ENCODE measurements at places on chromosomes 2 and 18.

DNA sequence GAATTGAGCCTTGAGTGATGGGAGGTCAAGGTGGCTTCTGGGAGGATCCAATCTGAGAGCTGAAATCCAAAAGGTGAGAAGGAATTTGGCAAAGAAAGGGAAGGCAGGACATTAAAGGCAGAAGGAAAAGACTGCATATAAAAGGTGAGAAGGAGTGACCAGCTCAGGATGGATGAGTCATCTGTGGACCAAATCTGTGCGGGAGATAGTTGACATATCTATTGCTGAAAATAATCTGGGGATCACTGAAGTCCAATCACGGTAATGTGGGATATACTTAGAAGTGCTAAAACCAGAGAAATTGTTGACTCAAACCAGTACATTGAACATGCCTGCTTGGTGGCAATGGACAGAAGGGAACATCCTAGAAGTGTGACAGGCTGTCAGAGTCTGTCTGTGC is 8.0 kb upstream of the PTPN4 start:
- no peak for DNase-seq

DNA sequence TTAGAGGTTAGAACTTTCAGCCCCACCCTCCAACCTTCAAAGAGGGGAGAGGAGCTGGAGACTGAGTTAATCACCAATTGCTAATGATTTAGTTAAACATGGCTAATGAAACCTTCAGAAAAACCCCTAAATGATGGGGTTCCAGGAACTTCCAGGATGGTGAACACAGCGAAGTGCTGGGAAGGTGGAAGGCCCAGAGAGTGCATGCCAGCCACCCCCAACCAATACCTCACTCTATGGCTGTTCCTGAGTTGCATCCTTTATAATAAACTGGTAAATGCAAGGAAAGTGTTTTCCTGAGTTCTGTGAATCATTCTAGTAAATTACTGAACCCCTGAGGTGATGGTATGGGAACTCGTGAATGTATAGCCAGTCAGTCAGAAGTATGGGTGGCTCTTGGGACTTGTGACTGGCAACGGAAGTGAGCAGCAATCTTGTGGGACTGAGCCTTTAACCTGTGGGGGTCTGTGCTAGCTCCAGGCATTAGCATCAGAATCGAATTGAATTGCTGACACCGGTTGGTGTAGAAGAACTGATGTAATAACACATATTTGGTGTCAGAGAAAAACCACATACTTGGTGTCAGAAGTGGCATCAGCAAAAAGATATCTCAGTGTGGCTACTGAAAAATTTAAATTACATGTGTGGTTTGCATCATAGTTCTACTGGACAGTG is 37.4 kb downstream of the NPHP1 start:
- DNase-seq = no peak

GRCh38 chr2:132468821-132469675 is 52.4 kb downstream of the GPR39 start:
- no peak for DNase-seq

DNA sequence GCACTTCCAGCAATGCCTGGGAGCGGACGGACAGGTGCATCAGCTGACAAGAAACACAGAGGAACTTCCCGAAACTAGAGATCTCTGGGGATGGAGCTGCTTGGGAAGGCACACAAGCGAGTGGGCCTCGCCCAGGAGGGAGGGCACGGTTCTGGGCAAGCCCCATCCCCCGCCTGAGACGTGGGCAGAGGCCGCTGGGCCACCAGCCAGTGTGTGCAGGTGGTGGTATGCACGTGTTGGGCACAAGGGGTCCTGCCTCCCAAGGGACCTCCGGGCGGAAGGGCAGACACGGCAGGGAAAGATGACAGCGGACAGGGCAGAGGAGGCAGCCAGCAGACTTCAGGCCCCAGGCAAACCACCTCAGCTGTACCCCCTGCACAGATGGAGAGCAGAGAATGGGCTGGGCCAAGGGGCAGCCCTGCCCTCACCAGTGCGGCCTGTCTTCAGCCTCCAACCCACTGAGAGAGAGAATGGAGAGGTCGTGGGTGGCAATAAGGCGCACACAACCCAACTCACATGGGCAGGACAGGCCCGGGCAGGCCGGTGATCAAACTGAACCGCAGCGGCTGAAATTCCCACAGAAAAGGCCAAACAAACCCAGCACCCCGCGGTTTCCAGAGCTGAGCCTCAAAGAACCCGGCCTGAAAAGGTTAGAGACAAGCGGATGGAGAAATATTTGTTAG is 51.2 kb downstream of the HDAC4 start:
- no peak for DNase-seq

DNA sequence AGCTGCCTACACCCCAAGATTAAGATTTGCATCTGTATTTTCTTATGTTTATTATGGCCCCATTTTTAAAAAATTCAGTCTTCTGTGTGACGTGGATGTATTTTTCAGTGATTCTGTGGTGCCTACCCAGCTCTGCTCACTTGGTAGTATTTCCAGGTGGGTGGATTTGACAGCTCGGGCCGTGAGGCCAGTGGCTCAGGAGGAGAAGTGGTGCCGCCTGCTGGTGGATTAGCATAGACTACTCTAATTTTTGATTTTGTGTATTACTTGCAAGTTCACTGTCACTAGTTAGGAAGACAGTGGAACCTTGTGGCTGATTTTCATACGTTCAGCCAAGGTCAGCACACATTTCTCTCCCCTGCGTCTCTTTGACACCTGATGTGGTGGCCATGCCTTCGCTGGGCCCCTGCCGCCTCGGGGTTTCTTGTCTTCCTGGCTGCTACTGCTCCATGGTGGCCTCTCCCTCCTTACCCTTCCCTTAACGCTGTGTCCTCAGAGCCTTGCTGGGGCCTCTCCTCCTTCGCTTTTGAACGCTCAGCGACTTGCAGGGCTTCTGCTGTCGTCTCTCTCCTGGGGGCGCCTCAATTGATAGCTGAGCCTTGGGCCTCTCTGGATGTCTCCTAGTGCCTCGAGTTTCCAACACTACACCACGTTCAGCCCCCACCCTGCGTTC is 89.4 kb downstream of the DGKD start:
- peak; percentile 72 for DNase-seq

- no peak for DNase-seq
These were observed 36.8 kb upstream of the ZNF532 start for GRCh38 chr18:58827886-58828285.

DNA sequence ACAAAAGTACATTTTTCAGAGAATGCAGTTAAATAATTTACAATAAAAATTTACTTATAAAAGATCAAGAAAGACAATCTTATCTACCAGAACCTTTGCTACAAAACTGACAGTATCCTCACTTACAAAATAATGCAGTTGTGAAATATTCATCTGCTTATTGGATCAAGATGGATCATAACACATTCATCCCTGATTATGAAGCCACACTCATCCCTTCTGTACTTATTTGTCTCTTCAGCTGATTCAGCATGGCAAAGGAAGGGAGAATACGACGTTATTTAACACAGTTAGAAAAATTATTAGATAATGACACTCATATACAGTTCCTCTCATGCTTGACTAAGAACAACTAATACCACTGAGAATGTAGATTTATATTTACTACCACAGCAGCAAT is 46.4 kb downstream of the TCF4 start:
- no peak for DNase-seq

- no peak for DNase-seq
These were observed 10.2 kb upstream of the TTC32 start for GRCh38 chr2:19911808-19912509.

- peak; percentile 60 for DNase-seq
These were observed 15.0 kb downstream of the HS1BP3 start for GRCh38 chr2:20635675-20636584.

GRCh38 chr2:148721520-148721931 is 77.0 kb downstream of the EPC2 start:
- DNase-seq = no peak

GRCh38 chr18:47558110-47558750 is 306.8 kb upstream of the SKOR2 start:
- DNase-seq = no peak

DNA sequence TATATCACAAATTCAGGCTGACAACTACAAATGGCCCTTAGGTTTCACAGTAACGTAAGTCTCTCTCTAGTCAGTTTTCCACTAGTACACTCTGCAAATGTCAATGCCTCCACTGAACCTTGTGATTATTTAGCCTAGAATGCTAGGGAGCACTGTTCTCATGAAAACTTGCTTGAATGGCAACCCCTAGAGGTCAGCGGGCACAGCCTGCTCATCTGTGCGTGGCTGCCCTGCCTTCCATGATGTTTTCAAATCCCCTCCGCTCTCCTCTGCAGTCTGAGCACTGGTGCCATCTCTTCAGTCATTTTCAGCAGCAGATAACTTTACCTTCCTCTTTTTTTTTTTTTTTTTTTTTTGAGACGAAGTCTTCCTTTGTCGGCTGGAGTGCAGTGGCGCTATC is 84.1 kb upstream of the GULP1 start:
- DNase-seq = no peak

DNA sequence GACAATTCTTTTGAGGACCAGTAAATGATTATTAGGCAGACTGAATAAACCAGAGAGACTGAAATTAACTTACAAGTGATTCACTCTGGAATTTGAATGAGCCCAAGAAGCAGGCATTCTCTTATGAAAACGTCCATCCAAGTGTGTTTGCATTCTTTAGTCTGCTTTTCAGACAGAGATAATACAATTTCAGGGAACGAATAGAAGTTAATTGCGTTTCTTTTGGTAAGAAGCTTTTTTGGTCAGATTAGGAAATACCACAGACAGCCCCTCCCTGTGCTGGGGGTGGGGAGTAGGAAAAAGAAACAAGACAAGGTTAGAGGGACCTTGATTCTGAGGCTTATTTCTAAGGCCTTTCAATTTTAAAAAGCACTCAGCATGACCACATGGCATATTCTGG is 874.4 kb downstream of the SUCLG1 start:
- no peak for DNase-seq

DNA sequence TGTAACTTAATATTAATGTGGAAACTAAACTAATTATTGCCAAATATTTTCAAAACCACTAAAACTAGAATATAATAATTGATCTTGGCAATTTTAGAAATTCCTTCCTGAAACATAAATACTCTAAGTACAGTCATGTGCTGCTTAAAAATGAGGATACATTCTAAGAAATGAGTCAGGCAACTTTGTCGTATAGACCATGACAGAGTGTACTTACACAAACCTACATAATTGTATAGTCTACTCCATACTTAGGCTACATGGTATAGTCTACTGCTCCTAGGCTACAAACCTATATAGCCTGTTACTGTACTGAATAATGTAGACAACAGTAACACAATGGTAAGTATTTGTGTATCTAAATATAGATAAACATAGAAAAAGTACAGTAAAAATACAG is 27.6 kb downstream of the FEZ2 start:
- no peak for DNase-seq

- DNase-seq = peak; percentile 57
These were observed 48.0 kb downstream of the ARHGAP15 start for GRCh38 chr2:143177096-143177786.

- DNase-seq = no peak
These were observed 31.2 kb downstream of the SMAD2 start for GRCh38 chr18:47899107-47899840.

GRCh38 chr2:53463806-53464726 is 303.5 kb upstream of the CHAC2 start:
- no peak for DNase-seq

DNA sequence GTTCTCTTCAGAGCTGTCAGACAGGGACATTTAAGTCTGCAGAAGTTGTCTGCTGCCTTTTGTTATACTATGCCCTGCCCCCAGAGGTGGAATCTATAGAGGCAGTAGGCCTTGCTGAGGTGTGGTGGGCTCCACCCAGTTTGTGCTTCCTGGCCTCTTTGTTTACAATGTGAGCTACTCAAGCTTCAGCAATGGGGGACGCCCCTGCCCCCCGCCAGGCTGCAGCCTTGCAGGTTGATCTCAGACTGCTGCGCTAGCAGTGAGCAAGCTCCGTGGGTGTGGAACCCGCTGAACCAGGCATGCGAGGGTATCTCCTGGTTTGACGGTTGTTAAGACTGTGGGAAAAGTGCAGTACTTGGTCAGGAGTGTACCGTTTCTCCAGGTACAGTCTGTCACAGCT is 24.0 kb upstream of the PAIP2B start:
- no peak for DNase-seq

GRCh38 chr18:39951142-39951720 is 2003.8 kb upstream of the PIK3C3 start:
- DNase-seq = no peak

- no peak for DNase-seq
These were observed 118.6 kb downstream of the MBP start for GRCh38 chr18:77013811-77014521.

- no peak for DNase-seq
These were observed 201.2 kb downstream of the NBAS start for GRCh38 chr2:15359716-15360531.

GRCh38 chr2:12035029-12035720 is 288.7 kb downstream of the LPIN1 start:
- DNase-seq = no peak

GRCh38 chr2:31711737-31712136 is 131.0 kb upstream of the SRD5A2 start:
- DNase-seq = no peak

DNA sequence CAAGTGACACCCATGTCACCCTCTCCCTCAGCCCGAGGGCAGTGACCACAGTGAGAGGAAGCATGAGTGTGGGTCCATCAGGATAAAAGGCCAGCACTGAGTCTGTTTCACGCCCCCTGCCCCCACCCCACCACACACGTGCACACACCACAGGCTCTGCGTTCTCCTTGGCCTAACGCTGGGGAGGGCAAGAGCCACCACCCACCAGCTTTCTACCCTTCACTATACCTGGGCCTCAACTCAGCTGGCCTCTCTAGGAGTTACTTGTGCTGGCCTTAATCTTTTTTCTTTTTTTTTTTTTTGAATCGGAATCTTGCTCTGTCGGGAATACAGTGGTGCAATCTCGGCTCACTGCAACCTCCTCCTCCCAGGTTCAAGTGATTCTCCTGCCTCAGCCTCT is 140.5 kb downstream of the ZFP36L2 start:
- DNase-seq = no peak

DNA sequence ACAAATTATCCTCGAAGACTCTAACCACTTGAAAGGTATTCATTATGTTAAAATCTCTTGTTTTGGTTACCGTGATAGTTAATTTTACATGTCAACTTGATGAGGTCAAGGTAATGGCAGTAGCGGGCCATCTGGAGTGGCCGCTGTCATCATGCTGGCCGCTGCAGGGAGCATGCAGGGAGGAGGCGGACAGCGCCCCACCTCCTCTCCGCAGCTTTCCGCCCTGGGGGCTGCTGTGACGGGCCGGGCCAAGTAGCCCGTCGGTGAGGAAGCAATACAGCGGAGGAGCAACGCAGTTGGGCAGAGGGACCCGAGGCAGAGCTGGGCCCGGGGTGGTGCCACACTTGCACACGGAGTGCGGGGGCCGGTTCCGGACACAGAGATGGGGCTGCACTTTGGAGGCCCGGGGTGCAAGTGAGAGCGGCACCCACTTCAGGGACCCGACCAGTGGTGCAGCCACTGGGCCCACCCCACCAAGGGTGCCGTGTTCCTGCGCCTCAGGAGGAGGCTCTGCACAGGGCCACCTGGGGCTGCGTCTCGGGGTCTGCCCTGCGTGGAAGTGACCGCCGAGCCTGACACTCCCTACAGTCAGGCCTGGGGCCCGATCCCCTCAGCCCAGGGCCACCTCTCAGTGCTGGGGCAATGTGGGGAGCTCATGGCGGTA is 452.4 kb downstream of the LRATD1 start:
- no peak for DNase-seq

- no peak for DNase-seq
These were observed 38.6 kb upstream of the GPAT2 start for GRCh38 chr2:96073170-96073775.
